Left lung (tissue), 14 donors: ENCODE measurements at places on chromosomes 7 and 10. TPM values are rescaled to one million over a fixed set of nuclear protein-coding genes. Genes with fewer than 3 reads are reported as not detected.

DNA sequence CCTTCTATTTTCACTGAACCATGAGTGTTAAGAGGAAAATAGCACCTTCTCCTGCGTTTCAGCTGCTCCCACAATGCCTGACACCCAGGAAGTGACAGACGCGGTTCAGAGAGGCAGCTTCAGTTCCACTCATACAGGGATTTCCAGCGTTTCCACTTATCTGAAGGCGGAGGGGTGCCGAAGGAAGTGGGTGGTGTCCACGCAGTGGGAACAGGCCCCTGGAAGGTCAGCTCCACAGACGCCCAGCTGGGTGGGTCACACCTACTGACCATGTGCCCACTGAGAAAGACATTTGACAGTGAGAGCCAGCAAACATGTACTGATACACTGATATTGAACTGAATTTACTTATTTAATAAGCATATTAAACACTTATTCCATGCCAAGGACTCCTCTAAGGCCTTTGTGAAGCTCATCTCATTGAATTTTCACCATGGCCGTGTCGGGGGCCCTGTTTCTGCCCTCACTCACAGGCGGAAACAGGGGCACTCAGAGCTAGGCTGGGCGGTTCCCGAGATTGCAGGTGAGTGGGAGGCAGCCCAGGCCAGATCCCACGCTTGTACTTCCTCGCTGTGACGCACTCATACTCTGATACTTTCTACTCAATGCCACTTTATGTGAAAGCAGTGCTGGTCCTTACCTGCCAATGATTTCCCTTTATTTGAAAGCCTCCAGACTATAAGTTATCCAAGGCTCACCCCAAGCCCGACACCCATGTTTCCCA, 96.8 kb downstream of the TCERG1L start:
- no peak for DNase-seq

DNA sequence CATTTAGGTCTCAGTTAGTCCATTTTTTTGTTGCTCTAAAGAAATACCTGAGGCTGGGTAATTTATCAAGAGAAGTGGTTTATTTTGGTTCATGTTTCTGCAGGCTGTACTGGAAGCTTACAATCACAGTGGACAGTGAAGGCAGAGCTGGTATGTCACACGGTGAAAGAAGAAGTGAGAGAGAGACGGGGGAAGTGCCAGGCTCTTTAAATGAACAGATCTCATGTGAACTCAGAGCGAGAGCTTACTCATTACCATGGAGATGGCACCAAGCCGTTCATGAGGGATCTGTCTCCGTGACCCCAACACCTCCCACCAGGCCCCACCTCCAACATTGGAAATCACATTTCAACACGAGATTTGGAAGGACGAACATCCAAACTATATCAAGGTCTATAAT, 18.9 kb upstream of the PNLIPRP3 start:
- no peak for DNase-seq

GRCh38 chr10:132865171-132865631, 77.2 kb downstream of the CFAP46 start:
- no peak for DNase-seq

GRCh38 chr10:86172301-86172700, 194.3 kb downstream of the GRID1 start:
- no peak for DNase-seq

DNA sequence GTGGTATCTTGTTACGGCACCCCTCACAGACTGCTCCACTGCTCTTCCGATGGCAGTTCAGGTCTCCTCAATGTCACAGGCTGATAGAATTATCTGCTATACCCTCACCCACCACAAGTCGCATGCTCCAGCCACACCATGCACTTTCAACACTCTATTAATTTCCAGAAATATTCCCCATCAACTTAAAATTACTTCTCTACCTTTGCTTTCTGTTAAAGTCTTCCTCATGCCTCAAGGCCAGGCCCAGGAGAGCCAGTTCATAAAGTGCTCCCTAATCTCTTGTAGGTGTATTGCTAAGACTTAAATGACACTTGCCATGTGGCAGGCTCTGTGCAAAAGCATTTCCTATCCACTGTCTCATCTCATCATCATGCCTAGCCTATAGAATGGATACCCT, 105.9 kb upstream of the ARID5B start:
- no peak for DNase-seq

The TUBB8 gene
- 0.62 TPM for polyA plus RNA-seq

The LRRC18 gene
- 1.4 TPM for polyA plus RNA-seq

The HOXA5 gene
- 81.7 TPM for polyA plus RNA-seq
